ENCODE measurements at places on chromosomes 5 and 9.

DNA sequence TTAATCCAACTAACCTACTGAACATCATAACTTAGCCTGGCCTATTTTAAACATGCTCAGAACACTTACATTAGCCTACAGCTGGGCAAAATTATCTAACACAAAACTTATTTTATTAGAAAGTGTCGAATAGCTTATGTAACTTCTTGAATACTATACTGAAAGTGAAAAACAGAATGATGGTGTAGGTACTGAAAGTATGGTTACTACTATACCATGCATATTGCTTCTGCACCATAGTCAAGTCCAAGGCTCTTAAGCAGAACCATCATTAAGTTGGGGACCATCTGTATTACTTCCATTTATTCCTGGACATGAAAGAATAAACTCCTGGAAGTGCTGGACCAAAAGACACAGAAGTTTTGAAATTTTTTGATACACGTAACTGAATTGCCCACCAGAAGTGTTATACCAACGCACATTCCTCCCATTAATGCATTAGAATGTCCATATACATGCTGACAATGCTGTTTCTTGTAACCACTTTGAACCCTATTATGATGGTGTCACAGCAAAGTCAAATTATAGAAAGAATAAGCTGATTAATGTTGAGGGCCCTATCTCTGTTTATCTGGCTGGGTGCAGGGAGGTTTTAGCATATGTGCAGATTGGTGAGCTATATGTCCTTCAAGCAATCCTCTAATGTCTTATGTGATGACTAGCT lies 375.7 kb downstream of the ACTL7B start:
- DNase-seq: no peak

GRCh38 chr5:168681556-168682183 lies 102.5 kb upstream of the PANK3 start:
- DNase-seq: peak; percentile 80

GRCh38 chr5:5586721-5587120 lies 164.2 kb downstream of the ICE1 start:
- no peak for DNase-seq

DNA sequence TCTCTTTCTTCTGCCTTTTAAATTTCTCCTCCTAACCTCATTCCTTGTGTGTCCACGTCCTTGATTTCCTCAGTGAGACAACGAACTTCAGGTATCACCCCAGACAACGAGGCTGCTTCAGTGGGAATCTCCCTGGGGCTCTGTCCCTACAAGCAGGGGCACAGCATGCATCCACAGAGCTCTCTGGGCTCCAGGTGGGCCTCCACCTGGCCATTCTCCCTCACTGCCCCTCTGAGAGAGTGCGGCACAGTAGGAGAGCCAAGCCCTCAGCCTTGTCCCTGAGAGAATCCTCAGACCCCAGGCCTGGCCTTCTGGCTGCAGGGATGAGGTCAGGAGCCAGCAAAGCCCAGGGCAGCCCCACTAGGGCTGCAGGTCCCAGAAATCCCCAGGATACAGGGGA lies 105.3 kb downstream of the LHFPL2 start:
- DNase-seq: no peak

DNA sequence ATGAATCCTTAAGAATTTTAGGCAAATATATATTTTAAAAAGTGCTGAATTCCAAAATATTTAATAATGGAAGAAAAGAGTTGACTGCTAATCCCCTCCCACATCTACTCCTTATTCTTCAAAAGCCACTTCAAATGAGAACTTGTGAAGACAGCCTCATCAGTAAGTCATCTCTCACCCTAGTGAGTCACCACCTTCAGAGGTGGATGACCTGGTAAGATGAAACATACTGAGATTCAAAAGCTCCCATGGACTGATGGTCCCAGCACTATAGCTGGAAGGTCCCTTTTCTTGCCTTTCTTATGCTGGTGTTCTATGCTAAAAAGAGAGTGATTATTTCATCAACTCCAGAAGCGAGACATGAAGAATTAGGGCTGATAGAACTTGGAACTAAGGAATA lies 37.8 kb upstream of the SPDL1 start:
- peak; percentile 32 for DNase-seq

- DNase-seq: peak; percentile 71
These were observed 5.3 kb downstream of the SLC34A1 start for GRCh38 chr5:177389241-177390169.

DNA sequence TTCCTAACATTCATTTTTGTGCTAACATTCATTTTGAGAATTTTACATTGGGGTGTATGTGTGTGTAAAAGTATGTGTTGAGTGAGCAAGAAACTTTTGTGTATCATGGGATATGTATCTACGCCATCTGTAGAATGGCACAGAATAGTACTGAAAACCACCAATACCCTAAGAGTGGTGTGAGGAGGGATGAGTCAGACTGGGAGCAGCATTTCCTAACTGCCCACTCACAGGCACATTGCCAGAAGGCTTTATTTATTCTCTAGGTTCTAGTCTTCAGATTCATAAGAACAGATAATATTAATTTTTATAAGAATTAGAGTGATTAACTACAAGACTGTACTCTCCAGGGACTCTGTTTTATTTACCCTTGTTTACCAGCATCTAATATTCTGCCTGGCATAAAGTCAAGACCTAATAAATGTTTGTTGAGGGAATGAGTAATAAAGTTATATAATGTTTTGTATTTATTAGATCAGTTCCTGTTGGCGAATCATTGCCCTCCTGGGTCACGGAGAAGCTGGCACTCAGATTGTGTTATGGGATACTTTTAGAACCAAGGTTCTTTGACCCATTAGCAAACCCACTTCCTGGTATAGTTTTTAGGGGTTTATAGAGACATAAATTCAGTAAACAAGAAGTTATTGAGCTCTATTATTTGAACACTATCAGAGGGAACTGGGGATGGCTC lies 159.1 kb upstream of the PPP2R2B start:
- peak; percentile 50 for DNase-seq

GRCh38 chr9:93013856-93014582 lies 44.5 kb upstream of the SUSD3 start:
- DNase-seq: no peak

DNA sequence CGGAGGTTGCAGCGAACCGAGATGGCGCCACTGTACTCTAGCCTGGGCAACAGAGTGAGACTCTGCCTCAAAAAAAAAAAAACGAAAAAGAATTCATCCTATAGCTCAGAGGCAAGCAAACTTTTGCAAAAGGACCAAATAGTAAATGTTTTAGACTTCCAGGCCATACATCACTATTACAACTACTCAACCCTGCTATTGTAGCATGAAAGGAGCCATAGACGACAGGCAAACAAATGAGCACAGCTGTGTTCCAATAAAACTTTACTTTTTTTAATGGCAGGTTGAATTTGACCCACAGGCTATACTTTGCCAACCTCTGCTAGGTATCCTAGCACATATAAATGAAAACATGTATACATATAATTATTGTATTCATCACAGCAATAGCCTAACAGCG lies 58.9 kb upstream of the SLC30A5 start:
- DNase-seq: no peak

GRCh38 chr9:120477534-120478001 lies 102.4 kb downstream of the CDK5RAP2 start:
- peak; percentile 94 for DNase-seq

DNA sequence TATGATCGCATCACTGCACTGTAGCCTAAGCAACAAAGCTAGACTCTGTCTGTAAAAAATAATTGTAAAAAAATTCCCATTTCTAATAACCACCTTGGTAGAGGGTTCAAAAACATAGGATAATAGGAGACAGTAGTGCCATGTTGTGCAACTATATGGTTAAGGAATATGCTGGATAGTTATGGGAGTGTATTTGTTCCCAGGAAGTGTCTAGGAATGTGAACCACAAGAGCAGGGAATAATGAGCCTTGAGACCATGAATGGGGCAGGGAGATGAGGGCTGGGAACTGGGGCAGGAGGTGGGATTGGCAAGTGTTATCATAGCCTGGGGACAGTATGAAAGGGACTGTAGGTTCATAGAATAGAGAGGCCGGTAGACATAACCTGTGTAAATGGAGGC lies 50.4 kb downstream of the RUSC2 start:
- DNase-seq: no peak

DNA sequence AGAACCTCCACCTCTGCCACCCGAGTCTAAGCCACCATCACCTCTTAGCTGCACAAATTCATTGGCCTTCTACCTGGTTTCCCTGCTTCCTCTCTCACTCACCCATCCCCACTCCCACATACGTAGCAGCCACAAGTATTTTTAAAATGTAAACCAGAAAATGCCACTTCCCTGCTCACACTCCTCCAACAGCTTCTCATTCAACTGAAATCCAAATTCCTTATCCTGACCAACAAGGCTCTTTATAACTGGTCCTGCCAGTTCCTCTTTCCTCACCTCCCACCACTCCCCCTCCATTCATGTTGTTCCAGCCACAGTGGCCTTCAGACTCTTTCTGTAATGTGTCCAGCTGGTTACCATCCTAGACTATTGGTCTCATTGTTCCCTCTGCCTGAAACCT lies 25.0 kb upstream of the PALM2AKAP2 start:
- no peak for DNase-seq

GRCh38 chr5:76471406-76471805 lies 68.3 kb downstream of the IQGAP2 start:
- no peak for DNase-seq

GRCh38 chr9:20319641-20320337 lies 302.5 kb downstream of the MLLT3 start:
- DNase-seq: peak; percentile 12

DNA sequence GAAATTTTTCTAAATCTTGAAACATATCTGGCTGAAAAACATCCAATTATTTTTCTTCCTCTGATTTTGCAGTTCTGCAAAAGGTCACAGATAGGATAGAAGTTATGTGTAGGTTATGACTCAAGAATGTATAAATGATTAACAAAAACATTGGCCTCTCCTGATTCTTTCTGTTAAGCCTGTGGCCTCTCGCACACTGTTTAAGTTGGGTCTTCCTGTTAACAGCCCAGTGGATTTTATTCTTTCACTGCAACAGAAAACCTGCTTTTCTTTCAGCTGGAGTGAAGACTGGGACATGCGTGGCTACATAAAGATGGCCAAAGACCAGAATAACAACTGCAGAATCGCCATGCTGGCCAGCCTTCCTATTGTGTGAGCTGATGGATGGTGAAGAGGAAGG lies 17.1 kb upstream of the SPATA31E1 start:
- DNase-seq: no peak

GRCh38 chr5:144941-145340 lies 46.4 kb upstream of the LRRC14B start:
- DNase-seq: no peak

DNA sequence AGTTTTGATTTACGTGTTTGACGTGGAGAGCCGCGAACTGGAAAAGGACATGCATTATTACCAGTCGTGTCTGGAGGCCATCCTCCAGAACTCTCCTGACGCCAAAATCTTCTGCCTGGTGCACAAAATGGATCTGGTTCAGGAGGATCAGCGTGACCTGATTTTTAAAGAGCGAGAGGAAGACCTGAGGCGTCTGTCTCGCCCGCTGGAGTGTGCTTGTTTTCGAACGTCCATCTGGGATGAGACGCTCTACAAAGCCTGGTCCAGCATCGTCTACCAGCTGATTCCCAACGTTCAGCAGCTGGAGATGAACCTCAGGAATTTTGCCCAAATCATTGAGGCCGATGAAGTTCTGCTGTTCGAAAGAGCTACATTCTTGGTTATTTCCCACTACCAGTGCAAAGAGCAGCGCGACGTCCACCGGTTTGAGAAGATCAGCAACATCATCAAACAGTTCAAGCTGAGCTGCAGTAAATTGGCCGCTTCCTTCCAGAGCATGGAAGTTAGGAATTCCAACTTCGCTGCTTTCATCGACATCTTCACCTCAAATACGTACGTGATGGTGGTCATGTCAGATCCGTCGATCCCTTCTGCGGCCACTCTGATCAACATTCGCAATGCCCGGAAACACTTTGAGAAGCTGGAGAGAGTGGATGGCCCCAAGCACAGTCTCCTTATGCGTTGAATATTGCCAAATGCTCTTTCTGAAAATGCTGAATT lies 850 bp downstream of the RRAGA start:
- peak; percentile 48 for DNase-seq

DNA sequence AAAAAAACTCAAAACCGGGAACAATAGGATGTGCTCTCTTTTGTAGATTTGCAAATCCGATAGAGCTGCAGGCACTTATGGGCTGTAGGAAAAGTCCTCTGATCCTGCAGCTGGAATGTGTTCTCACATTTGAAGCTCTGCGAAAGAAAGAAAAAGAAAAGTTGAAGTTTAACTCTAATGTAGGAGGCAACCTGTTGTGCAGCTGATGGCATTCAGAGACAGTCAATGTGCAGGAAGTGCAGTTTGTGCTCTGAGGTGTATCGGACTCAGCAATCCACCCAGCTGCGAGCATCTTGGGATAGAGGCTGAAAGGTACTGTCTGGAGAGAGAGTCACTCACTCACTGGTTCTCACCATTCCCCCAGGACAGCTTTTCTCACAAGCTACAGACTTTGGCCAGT lies 339.2 kb downstream of the AGTPBP1 start:
- no peak for DNase-seq

GRCh38 chr5:175385691-175386362 lies 58.2 kb downstream of the DRD1 start:
- DNase-seq: no peak

GRCh38 chr9:11338130-11338529 lies 725.3 kb upstream of the PTPRD start:
- DNase-seq: no peak

GRCh38 chr5:131983244-131983771 lies 28.1 kb downstream of the ACSL6 start:
- peak; percentile 50 for DNase-seq

DNA sequence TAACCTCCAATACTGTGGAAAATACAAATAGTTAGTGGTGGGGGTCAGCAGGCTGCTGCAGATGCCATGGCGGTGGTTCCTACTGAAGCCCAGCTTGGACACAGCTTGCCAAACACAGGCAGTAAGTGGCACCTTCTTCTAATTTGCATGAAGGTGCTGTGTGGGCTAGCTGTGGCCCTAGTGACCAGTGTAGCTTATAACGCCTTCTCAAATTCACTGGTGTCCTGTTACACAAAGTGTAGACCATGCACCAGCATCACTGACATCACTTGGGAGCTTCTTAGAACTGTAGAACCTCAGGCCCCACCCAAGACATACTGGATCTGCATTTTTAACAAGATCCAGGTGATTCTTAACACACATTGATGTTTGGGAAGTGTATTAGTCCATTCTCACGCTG lies 58.8 kb upstream of the TGFBR1 start:
- DNase-seq: no peak

- no peak for DNase-seq
These were observed 83.4 kb downstream of the PARP8 start for GRCh38 chr5:50749873-50750272.
